Liver (tissue), 10 donors: ENCODE measurements at places on chromosomes 5 and 9. TPM values are rescaled to one million over a fixed set of nuclear protein-coding genes. Genes with fewer than 3 reads are reported as not detected.

- H3K4me3 ChIP-seq = no peak overlapping the region
- peaks cover 16% of the 10 kb centered on the region for H3K4me1 ChIP-seq
- no peaks in the 10 kb centered on the region for H3K36me3 ChIP-seq
- H3K27ac ChIP-seq = no peak overlapping the region
Observed at GRCh38 chr5:171953860-171954701, 52.4 kb downstream of the FBXW11 start.

Gene CER1
- not detected for total RNA-seq

Gene C9
- total RNA-seq = 3,238 TPM

DNA sequence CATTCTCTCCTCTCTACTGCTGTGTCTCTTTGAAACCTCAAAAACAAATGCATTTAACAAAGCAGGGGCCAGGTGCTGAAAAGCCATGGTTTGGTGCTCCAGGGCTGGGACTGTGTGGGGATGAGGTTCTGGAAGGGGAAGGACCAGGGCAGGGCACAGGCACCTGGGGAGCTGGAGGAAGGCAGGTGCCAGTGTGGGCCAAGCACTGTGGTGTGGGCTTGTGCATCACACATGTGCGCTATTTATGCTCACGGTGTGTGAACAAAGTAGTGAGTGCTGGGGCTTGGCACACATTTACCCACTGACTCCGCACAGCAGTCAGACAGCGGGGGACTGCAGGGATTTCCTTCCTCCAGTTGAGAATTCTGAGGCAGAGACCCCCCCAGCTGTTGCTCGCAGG, 10.1 kb downstream of the HRH2 start:
- H3K4me1 ChIP-seq = no peaks in the 10 kb centered on the region
- H3K36me3 ChIP-seq = no peaks in the 10 kb centered on the region
- no peaks in the 10 kb centered on the region for H3K27me3 ChIP-seq

DNA sequence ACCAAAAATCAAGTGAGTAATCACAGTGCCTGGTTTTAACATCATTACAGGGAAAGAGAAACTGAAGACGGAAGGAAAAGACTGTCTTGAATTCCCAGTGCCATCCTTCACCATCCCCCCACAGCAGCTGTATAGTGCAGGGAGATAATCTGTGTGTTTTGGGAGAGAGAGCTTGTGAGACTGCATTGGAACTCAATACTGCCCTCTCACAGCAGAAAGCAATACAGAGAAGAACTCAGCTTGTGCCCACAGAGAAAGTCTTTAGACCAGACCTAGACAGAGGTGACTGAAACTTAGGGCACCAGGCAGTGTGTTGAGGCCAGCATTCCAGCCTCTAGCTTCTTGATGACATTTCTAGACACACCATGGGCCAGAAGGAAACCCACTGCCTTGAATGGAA, 754.7 kb upstream of the CDH6 start:
- no peaks in the 10 kb centered on the region for H3K27me3 ChIP-seq
- H3K4me1 ChIP-seq = no peaks in the 10 kb centered on the region
- no peak for DNase-seq
- no peak overlapping the region for H3K4me3 ChIP-seq
- H3K27ac ChIP-seq = no peak overlapping the region

DNA sequence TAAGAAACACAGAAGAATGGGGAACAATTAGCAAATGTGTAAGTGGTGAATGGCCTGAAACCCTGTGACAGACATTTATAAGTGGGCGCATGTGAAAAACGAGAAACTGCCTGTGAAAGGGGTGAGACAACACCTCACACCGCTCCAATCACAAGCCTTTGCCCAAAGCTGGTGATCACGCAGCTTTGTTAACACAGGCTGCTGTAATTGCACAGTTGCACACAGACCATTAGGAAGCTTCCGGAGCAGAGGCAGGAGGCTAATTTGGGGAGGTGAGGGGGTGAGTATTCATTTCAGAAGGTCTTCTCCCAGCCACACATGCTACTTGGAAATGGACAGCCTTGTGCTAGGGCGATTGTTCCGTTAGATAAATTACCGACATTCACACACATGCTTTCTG, 294.0 kb downstream of the MED10 start:
- no peak overlapping the region for H3K4me3 ChIP-seq
- H3K27ac ChIP-seq = no peak overlapping the region
- H3K4me1 ChIP-seq = no peaks in the 10 kb centered on the region
- H3K27me3 ChIP-seq = no peaks in the 10 kb centered on the region

Gene CAPSL
- total RNA-seq = 0.37 TPM

DNA sequence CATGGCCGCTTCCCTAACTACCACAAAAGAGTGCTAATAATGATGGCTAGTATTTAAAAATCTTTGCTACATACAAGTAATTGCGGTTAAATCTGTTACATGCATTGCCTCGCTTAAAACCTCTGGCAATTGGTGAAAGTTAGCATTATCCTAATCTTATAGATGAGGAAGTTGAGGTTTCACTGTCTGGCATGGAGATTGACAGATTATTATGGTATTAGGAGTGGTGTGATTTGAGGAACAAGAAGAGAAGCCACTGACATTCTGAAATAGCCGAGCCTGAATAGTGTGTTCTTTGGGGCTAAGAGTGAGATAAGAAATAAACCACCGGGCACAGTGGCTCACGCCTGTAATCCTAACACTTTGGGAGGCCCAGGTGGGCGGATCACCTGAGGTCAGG, 45.3 kb upstream of the DPYSL3 start:
- H3K27ac ChIP-seq = no peak overlapping the region
- H3K4me1 ChIP-seq = no peaks in the 10 kb centered on the region
- DNase-seq = no peak
- no peak overlapping the region for H3K4me3 ChIP-seq

Gene PCDHGA11
- 0.75 TPM for total RNA-seq

Gene SEMA5A
- 5.8 TPM for total RNA-seq

Gene NIM1K
- not detected for total RNA-seq

- no peak overlapping the region for H3K4me3 ChIP-seq
- H3K36me3 ChIP-seq = no peaks in the 10 kb centered on the region
- no peaks in the 10 kb centered on the region for H3K4me1 ChIP-seq
- no peak for DNase-seq
Observed at GRCh38 chr5:17436350-17436749, 61.7 kb upstream of the TAF11L2 start.

DNA sequence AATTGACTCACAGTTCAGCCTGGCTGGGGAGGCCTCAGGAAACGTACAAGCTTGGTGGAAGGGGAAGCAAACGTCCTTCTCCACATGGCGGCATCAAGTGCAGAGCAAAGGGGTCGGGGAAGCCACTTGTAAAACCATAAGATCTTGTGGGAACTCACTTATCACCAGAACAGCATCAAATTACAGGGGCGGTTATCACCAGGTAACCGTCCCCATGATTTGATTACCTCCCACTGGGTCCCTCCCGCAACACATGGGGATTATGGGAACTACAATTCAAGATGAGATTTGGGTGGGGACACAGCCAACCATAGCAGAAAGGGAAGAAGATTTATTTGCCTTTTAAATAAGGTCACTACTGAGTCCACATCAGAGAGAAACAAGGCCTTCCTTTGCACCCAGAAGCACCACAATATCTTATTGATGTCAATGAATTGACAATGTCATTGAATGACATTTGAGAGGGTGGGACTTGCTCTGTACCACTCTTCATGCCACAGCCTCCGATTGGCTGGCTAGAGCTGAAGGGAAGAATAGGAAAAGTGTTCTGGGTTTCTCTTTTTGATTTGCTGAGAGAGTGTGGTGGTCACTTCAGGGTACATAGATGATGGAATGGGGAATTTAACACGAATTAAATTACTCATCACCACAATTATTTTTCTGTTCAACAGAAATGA, 11.0 kb downstream of the SKP2 start:
- H3K27me3 ChIP-seq = no peaks in the 10 kb centered on the region
- H3K4me3 ChIP-seq = no peak overlapping the region
- H3K36me3 ChIP-seq = peaks cover 25% of the 10 kb centered on the region
- DNase-seq = no peak
- H3K27ac ChIP-seq = no peak overlapping the region

Gene CTSL
- total RNA-seq = 156 TPM

Gene KIF4B
- total RNA-seq = 0.05 TPM

GRCh38 chr5:114361724-114362196, at the start of gene KCNN2:
TSS of gene KCNN2 (plus strand) at chr5:114362070. CDS start at chr5:114362140, 70 bp downstream.
- H3K4me1 ChIP-seq = peaks cover 18% of the 10 kb centered on the region
- no peak for DNase-seq
- H3K36me3 ChIP-seq = peaks cover under 1% of the 10 kb centered on the region
- no peaks in the 10 kb centered on the region for H3K27me3 ChIP-seq
- peak within 1 kb of the TSS; percentile 73 for H3K27ac ChIP-seq

Gene FAM169A
- total RNA-seq = 5.0 TPM

DNA sequence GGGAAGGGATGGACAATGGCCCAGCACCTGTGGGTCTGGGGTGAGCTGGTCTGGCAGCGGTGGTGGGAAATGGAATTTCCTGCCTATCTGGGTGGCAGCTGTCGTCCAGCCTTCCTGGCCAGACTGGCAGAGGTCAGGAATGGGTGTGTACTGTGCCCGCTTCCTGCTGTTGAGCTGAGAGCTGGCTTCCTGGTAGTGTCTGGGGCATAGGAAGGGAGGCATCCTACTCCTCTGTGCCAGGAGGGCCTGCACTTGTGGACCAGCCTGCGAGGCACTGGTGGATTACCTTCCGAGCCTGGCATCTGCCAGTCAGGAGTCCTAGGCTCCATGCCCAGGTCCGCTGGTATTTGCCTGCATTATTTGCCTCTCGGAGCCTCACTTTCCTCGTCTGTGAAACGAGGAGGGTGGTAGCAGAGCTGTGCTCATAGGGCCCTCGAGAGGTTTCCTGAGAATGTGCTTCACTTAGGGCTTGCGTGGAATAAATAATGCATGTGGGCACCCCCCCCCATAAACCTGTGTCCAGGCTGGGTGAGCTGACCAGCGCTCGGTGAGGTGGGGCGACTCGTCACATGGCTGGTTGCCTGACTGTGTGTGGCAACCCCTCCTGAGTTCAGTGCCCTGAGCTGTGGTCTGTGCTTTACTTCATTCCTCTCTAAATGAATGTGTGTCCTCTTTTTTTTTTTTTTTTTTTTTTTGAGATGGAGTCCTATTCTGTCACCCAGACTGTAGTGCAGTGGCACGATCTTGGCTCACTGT, 47.7 kb downstream of the HMCN2 start:
- no peak for DNase-seq
- H3K27me3 ChIP-seq = no peaks in the 10 kb centered on the region
- no peak overlapping the region for H3K27ac ChIP-seq
- H3K4me1 ChIP-seq = peaks cover 17% of the 10 kb centered on the region
- H3K36me3 ChIP-seq = no peaks in the 10 kb centered on the region

- H3K4me1 ChIP-seq = no peaks in the 10 kb centered on the region
- no peaks in the 10 kb centered on the region for H3K27me3 ChIP-seq
- H3K36me3 ChIP-seq = no peaks in the 10 kb centered on the region
Observed at GRCh38 chr5:135567661-135568060, 11.1 kb downstream of the CXCL14 start.

- no peaks in the 10 kb centered on the region for H3K4me1 ChIP-seq
- no peaks in the 10 kb centered on the region for H3K27me3 ChIP-seq
Observed at GRCh38 chr5:41748631-41749030, 121.6 kb downstream of the OXCT1 start.

- no peak overlapping the region for H3K27ac ChIP-seq
- H3K27me3 ChIP-seq = no peaks in the 10 kb centered on the region
- DNase-seq = no peak
- no peaks in the 10 kb centered on the region for H3K36me3 ChIP-seq
Observed at GRCh38 chr5:116883875-116884274, 309.3 kb upstream of the SEMA6A start.

DNA sequence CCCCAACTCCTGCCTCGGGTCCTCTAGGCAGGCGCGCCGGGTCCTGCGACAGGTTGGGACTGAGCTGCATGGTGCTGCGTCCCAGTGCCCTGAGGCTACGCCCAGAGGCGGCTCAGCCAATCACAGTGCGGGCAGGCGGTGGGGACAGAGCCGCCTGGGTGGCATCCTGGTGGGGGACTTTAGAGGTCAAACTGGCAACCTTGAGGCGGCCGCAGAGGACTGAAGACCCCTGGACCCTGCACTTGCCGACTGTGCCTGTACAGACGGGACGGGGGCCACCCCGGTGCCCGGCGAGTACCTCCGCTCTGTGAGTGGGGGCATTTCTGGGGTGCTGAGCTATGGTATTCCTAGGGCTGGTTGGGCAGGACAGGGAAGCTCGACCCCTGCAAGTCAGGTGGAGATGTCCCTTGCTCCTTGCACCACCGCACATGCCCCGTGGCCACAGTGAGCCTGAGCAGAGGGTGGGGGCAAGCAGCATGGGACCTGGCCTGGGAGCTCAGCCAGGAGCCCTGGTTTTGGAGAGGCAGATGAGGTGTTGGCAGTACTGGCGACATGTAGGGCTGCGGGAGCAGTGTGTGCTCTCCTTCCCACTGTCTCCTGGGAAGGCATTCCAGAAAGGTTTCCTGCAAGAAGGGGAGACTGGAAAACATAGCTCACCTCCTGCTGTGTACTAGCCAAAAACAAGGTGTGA, 45.5 kb downstream of the CTSL start:
- H3K36me3 ChIP-seq = no peaks in the 10 kb centered on the region
- no peak overlapping the region for H3K27ac ChIP-seq
- no peak overlapping the region for H3K4me3 ChIP-seq

Gene SLC36A3
- not detected for total RNA-seq

Gene FBXW11
- total RNA-seq = 31.0 TPM

Gene GCNT4
- total RNA-seq = 0.51 TPM

- no peaks in the 10 kb centered on the region for H3K27me3 ChIP-seq
- H3K36me3 ChIP-seq = no peaks in the 10 kb centered on the region
- no peak for DNase-seq
- no peaks in the 10 kb centered on the region for H3K4me1 ChIP-seq
Observed at GRCh38 chr5:135645336-135646180, 66.8 kb upstream of the CXCL14 start.

DNA sequence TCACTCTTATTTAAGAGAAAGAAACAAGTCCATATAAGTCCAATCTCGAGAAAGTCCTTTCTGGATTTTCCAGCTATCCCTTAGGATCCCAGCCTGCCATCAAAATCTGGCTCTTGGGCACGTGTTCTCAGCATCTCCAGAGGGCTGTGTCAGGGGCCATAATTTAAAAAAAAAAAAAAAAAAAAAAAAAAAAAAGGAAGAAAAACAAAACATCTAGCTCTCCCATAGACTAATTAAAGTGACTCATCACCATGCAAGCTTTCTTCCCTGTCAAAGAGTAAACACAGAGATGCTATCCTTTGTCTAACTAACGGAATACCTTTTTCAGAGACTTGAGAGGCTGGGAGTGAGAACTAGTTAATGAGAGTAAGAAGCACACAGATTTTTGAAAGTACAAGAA, 44.9 kb upstream of the MYO10 start:
- no peak for DNase-seq
- no peak overlapping the region for H3K4me3 ChIP-seq
- H3K36me3 ChIP-seq = no peaks in the 10 kb centered on the region
- no peak overlapping the region for H3K27ac ChIP-seq
- H3K4me1 ChIP-seq = no peaks in the 10 kb centered on the region

- no peak overlapping the region for H3K27ac ChIP-seq
- H3K4me3 ChIP-seq = no peak overlapping the region
- DNase-seq = no peak
- peaks cover 27% of the 10 kb centered on the region for H3K4me1 ChIP-seq
- no peaks in the 10 kb centered on the region for H3K27me3 ChIP-seq
Observed at GRCh38 chr9:89878687-89879086, 273.9 kb downstream of the GADD45G start.

Gene OR1Q1
- not detected for total RNA-seq
